ENCODE measurements at places on chromosomes 4 and X. TPM values are rescaled to one million over a fixed set of nuclear protein-coding genes. Genes with fewer than 3 reads are reported as not detected.

GRCh38 chrX:17713288-17713687, 24.0 kb upstream of the SCML1 start:
- no peaks in the 10 kb centered on the region for H3K4me1 ChIP-seq
- H3K27ac ChIP-seq: no peak overlapping the region
- no peaks in the 10 kb centered on the region for H3K27me3 ChIP-seq

DNA sequence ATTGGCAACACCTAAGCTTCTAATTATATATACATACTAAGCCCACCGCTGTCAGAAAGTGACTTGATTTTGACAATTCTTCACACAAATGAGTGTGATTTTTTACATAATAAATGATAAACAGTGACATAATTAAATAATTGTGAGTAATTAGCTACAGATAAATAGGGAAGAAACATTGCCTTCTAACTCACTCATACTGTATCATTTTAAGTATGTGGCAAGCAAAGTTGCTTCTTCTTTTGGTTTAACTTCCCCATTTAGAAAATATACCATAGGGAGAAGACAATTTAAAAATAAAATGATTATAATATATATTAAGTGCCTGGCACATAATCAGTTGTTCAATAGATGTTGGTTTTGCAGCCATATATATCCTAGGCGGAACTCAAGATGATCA, 644.2 kb downstream of the FSTL5 start:
- H3K4me3 ChIP-seq: no peak overlapping the region
- no peaks in the 10 kb centered on the region for H3K4me1 ChIP-seq
- no peak overlapping the region for H3K27ac ChIP-seq
- H3K27me3 ChIP-seq: no peaks in the 10 kb centered on the region
- DNase-seq: no peak

DNA sequence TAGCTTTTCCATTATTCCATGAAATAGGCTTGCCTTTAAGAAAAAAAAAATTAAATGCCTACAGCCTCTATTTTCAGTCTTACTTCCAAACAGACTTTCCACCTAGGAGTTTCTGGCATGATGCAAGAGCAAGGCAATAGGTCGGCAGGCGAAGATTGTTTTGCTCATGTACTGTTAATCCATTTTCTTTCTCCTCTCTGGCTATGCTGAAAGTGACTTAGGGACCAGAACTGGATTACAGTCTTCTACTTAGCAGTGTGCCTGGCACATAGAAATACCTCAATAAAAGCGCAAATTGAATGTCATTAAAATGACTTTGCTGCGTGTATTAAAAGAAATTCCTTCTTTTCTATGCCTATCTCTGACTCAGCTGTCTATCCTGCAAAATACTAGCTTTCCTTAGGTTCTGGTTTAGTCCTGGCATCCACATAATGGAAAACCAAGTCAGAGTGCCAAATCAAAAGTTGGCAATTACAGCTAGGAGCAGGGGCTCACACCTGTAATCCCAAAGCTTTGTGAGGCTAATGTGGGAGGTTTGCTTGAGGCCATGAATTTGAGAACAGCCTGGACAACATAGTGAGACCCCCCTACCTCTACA, 51.9 kb downstream of the CC2D2A start:
- no peak overlapping the region for H3K4me3 ChIP-seq
- no peak for DNase-seq
- H3K36me3 ChIP-seq: peaks cover 28% of the 10 kb centered on the region
- no peaks in the 10 kb centered on the region for H3K27me3 ChIP-seq
- no peaks in the 10 kb centered on the region for H3K4me1 ChIP-seq

DNA sequence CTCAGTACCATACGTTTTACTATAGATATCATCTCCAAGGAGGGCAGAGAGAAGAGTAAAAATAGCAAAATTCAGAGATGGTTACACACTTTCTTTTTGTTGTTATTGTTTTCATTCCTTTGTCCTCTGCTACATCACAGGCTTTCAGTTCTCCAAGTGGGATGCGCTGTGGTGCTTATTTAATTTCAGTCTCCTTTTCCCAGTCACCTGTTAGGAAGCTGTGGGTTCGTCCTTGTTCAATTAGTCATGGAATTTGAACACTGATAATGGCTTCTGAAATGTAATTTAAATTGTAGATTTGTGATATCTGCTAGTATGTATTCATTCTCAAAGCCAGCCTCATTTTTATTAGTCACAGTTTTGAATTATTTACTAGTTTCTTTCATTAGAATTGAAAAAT, 38.8 kb upstream of the DHRSX start:
- H3K27ac ChIP-seq: no peak overlapping the region
- peaks cover 5% of the 10 kb centered on the region for H3K36me3 ChIP-seq
- DNase-seq: no peak
- no peaks in the 10 kb centered on the region for H3K4me1 ChIP-seq
- H3K4me3 ChIP-seq: no peak overlapping the region
- H3K27me3 ChIP-seq: no peaks in the 10 kb centered on the region

DNA sequence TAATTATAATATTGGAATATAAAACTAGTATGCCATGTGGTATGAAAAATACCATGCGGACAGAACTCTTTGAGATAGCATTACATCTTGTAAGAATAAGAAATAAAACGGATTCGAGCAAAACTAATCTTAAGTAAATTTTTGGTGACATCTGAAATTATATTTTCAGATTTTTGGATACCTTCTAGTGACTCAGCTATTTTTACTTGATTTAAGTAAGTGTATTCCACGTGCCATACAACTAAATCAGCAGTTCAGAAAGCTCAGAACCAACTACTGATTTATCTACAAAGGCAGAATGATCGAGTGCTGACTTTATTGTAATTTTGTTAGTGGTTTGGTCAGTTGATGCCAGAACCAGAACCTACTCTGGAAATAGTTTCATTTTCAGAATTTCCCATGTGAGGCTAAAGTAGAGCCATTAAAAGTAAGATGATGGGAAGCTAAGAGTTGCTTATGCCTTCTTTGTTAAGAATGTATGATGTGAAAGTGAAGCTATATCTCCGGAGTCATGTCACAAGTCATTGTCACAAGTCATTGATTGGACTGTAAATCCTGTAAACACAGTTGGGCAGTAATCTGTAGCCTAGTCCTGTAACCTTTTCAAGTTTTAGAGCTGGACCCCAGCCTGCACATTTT, 4.0 kb downstream of the ING2 start:
- no peaks in the 10 kb centered on the region for H3K4me1 ChIP-seq
- H3K27ac ChIP-seq: no peak overlapping the region
- no peaks in the 10 kb centered on the region for H3K27me3 ChIP-seq
- no peak overlapping the region for H3K4me3 ChIP-seq
- DNase-seq: no peak

DNA sequence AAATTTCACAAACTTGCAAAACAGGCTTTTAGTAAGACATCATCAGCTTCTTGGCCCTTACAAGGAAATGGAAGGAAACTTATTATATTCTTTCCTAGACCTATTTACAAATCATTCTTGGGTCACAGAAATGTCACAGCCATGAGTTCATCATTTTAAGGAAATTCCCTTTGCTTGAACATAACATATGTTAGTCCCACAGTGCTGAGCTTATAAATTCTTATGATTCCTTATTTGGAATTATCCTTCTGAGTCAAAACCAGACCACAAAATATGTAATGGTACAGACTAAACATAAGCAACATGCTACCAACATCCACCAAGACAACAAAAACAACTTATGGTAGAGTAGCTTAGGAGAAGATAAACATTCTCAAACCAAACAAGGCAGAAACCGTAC, 236.9 kb upstream of the CTSO start:
- no peaks in the 10 kb centered on the region for H3K4me1 ChIP-seq
- H3K27me3 ChIP-seq: no peaks in the 10 kb centered on the region
- no peak for DNase-seq
- no peak overlapping the region for H3K27ac ChIP-seq
- no peak overlapping the region for H3K4me3 ChIP-seq

PCDH10 gene
- 8.1 TPM for total RNA-seq

POU4F2 gene
- total RNA-seq: not detected

ACE2 gene
- not detected for total RNA-seq

MAGEA12 gene
- total RNA-seq: not detected

DNA sequence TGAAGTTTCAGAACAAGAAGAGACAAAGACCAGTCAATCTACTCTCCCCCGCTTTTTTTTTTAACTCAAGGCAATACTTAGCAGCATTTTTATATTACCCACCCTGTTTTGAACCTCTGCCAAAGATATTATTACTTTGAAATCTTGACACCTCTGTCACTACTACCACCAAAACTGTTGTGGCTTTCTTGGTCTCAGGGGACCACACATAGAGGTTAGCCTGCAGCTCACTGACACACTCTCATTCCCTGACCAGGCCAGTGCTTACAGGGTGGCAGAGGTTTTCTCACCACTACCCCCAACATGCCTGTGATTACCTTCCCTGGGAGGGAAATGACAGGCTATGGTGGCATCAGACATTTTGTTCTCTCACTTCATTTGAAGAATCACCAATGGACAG, 137.4 kb upstream of the STIM2 start:
- no peak overlapping the region for H3K27ac ChIP-seq
- no peaks in the 10 kb centered on the region for H3K36me3 ChIP-seq
- H3K4me3 ChIP-seq: no peak overlapping the region
- no peaks in the 10 kb centered on the region for H3K4me1 ChIP-seq
- no peaks in the 10 kb centered on the region for H3K27me3 ChIP-seq

RHOH gene
- total RNA-seq: 7.1 TPM

GRCh38 chr4:57113870-57114269, 3.7 kb upstream of the IGFBP7 start:
- no peak overlapping the region for H3K4me3 ChIP-seq
- no peaks in the 10 kb centered on the region for H3K36me3 ChIP-seq
- H3K27ac ChIP-seq: no peak overlapping the region
- no peak for DNase-seq

- no peak overlapping the region for H3K4me3 ChIP-seq
- H3K27me3 ChIP-seq: no peaks in the 10 kb centered on the region
- peaks cover 2% of the 10 kb centered on the region for H3K36me3 ChIP-seq
- no peak overlapping the region for H3K27ac ChIP-seq
- H3K4me1 ChIP-seq: peaks cover 3% of the 10 kb centered on the region
These were observed 127.1 kb downstream of the CFAP299 start for GRCh38 chr4:80462621-80463091.

IL2RG gene
- total RNA-seq: not detected

DNA sequence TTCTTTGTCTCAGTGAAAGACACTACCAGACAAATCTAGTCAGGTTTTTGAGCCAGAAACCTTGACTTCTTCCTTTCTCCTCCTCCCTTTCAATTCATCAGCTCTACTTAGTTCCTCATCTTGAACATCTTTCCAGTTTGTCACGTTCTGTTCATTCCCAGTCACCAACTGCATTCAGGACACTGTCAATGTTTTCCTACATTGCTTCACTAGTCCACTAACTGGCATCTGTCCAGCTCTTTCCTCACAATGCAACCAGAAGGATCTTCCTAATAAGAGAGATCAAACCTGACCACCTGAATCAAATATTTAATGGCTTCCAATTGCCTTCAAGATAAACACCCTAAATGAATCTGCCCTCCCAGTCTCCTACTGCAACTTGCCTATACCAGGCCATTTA, 52.5 kb downstream of the SYNPO2 start:
- H3K36me3 ChIP-seq: no peaks in the 10 kb centered on the region
- no peak overlapping the region for H3K4me3 ChIP-seq
- peaks cover 3% of the 10 kb centered on the region for H3K4me1 ChIP-seq
- H3K27me3 ChIP-seq: no peaks in the 10 kb centered on the region

DNA sequence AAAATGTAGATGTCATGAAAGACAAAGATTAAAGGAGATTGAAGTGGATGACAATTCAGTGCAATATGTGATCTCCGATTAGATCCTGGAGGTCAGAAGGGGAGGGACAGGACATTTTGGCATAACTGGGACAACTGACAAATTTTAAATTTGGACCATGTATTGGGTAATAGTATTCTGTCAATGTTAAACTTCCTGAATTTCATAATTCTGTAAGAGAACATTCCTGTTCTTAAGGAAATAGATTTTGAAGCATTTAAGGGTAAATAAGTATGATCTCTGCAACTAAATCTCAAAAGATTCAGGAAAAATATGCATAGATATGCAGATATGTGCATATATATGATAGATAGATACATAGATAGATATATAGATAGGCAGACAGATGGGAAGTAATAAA, 11.0 kb downstream of the ODAPH start:
- H3K27me3 ChIP-seq: no peaks in the 10 kb centered on the region
- H3K4me3 ChIP-seq: no peak overlapping the region
- no peak for DNase-seq
- H3K4me1 ChIP-seq: peaks cover 2% of the 10 kb centered on the region
- H3K36me3 ChIP-seq: peaks cover 15% of the 10 kb centered on the region

DNA sequence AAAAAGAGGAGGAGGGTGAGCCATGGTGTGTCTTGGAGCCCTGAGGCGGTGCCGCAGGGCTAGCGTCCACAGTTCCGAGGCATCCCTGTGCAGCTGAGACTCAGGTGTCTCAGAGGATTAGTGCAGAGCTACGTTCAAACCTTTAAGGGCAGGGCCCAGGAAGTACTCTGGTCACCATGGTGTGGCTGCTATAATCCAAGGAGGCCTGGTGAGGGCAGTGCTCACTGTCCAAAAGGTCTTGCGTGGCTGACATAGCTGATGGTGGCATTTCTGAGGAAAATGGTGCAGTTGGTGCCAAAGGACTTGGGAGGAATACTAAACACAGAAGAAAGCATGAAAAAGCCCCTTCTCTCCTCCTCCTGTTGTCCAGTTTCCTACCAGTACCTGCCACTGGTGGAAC, 146.9 kb downstream of the DCHS2 start:
- no peaks in the 10 kb centered on the region for H3K27me3 ChIP-seq
- no peak overlapping the region for H3K27ac ChIP-seq
- H3K36me3 ChIP-seq: no peaks in the 10 kb centered on the region
- H3K4me1 ChIP-seq: no peaks in the 10 kb centered on the region
- H3K4me3 ChIP-seq: no peak overlapping the region

AMOT gene
- total RNA-seq: 19.9 TPM

DNA sequence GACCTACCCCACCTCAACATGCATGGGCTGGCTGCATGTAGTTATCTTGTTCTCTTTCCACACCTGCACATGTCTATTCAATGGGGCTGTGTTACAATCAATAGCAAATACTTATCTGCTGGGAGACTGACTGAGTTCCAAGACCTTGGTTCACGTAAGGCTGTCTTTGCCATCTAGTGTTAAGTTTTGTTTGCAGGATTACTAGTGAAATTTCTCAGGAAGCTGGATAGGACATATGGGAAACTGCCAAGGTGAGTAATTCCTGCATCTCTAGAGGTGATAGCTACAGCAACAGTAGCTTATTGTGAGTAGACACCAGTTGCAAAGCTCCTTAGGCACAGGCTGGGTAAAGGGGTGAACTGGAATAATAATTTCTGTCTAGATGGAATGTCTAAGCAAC, 177.5 kb downstream of the ENOX2 start:
- H3K4me1 ChIP-seq: no peaks in the 10 kb centered on the region
- H3K36me3 ChIP-seq: peaks cover 10% of the 10 kb centered on the region
- H3K27ac ChIP-seq: no peak overlapping the region
- H3K4me3 ChIP-seq: no peak overlapping the region

DNA sequence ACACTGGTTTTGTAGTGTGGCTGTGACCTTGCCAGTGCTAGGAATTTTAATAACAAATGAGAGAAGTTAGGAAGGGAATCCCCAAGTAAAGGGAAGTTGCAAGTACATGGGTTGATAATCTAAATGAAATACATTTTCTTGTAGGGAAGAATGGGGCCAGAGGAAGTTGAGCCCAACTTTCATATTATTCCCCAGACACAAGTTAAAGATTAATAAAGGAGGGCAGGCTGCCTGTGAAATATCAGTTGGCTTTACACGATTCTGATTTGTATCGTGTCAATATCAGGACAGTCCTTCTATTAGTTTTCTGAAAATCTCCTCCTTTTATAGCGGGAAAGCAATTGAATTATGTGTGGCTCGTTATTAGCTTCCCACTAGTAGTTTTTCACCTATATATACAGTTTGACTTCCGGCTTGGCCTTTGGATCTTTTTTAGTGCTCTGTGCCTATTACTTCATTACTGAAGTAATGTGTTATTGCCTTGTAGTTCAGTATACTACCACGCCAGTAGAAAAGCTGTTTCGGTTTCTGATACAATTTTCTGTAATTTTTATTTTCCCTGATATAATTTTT, 1.7 kb downstream of the PDLIM5 start:
- peaks cover 6% of the 10 kb centered on the region for H3K4me1 ChIP-seq
- H3K4me3 ChIP-seq: peak overlapping the region; percentile 89
- no peak overlapping the region for H3K27ac ChIP-seq
- H3K27me3 ChIP-seq: no peaks in the 10 kb centered on the region
- DNase-seq: no peak
